ENCODE measurements at places on chromosomes 6 and 20.

GRCh38 chr6:37102299-37103168, 67.4 kb upstream of the PIM1 start:
- DNase-seq: peak; percentile 86

GRCh38 chr6:8574749-8575468, 139.6 kb upstream of the SLC35B3 start:
- no peak for DNase-seq

GRCh38 chr20:45998761-45999160, 9.9 kb upstream of the MMP9 start:
- peak; percentile 94 for DNase-seq

DNA sequence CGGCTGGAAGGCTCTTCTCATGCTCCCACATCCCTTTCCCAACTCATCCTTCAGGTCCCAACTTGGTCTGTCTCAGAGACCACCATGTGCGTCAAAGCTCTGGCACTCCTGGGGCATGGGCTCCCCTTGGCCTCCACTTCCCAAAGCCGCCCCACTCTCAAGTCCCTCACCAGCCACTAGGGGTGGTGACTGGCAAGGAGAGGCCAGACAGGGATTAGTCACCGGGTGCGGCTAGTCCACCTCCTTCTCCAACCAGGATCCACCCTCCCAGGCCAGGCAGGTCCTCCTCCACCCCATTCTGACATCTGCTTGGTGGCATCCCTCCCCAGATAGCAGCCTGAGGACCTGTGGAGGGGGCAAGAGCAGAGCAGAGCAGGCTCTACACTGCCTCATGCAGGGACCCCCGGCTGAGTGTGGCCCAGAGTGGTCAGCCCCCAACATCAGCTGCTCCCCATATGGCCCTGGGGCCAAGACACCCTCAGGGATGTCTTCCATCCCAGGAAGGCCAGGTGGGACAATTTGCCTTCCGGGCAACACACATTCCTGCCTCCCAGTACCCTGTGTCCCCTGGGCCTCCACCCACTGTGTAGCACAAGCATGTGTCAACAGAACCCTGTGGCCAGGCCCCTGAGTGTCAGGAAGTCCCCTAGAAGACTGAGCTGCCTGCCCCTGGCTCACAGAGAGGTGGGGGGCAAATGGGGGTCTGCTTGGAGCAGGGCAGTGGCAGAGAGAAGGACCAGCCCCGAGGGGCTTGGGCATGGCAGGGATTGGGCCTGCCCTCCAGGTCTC, 29.2 kb downstream of the YTHDF1 start:
- no peak for DNase-seq

GRCh38 chr6:154154389-154154967, 115.4 kb downstream of the OPRM1 start:
- peak; percentile 69 for DNase-seq

DNA sequence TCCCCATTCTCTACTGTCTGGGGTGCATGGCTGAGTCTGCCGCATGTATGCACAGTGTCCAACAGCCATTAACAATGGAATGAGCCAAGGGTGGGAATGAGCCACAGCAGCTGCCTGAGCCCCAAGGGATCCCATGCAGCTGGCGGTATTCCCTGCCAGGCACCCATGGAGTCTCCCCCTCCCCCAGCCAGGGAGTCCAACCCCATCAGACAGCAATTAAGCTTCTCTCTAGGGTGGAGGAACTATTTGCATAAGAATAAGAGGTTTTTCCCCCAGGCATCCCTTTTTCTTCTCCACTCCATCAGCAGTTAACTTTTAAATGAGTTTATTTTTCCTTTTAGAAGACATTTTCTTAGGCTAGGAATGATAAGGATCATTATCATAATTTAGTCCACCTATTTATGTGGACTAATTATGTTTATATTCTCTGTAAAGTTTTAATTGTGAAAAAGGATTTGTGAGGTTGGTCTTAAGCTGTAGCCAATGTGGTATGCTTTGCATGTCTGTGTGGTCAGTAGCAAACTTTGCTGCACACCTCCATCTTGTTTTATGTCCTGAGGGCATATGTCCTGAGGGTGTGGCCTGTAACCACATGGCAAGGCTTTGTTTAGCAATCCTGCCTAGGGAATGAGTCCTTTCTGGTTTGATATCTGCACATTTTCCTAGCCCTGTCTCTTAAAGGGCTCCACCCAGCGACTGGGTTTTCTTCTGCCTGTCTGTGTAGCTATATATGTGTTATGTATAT, 158.9 kb upstream of the OLIG3 start:
- no peak for DNase-seq

- no peak for DNase-seq
Measured at GRCh38 chr6:41571021-41571780, 25.0 kb downstream of the FOXP4 start.

DNA sequence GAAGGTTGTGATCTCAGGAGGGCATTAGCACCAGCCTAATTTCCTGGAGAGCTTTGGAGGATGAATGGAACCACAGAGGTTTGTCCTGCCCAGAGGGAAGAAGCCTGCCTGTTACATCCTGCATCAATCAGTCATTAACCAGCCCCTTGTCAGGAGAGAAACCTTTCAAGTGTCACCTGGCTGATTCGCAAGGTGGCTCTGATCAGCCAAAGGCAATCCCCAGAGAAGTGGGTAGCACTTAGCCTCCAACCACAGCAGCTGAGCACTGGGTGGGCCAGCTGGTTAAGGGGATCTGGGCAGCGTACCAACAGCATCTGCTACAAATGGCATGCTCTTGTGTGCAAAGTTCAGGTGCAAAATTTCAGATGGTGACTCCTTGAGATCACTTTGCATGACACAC, 26.9 kb downstream of the ANKEF1 start:
- DNase-seq: no peak

DNA sequence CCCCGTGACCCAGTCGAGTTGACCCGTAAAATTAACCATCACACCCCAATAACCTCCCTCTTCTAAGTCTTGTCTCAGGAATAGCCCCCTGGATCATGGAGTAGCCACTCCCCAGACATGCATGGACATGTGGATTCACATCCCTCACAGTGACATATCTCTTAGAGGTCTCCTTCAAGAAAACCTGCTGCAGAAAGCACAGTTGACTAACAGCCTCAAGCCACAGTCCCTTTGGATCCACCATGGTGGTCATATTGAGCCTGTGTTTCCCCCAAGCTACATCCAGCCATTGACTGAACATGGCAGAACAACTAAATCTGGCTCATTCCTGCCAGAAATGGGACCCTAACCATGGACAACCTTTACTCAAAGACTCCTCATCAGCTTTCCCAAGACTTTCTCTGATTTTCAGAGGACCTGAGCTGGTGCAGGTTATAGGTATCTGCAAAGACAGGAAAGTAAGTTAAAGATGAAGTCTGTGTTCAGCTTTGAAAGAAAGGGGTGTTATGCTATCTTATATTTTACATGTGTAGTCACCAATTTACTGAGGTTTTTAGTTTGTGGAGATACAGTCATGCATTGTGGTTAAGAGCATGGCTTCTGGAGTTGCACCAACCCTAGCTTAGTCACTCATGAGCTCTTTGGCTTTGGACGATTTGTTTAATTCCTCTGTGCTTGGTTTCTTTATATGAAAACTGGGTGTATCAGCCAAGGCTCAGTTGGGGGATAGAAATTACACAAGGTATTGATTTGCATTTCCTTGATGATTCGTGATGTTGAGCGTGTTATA, 219.1 kb downstream of the MYLK4 start:
- DNase-seq: peak; percentile 87

GRCh38 chr20:37668166-37668565, 25.7 kb upstream of the CTNNBL1 start:
- DNase-seq: no peak

- no peak for DNase-seq
Measured at GRCh38 chr6:82208913-82209312, 38.6 kb downstream of the IBTK start.

GRCh38 chr20:58784321-58785074, 66.2 kb downstream of the GNAS-AS1 start:
- DNase-seq: no peak

DNA sequence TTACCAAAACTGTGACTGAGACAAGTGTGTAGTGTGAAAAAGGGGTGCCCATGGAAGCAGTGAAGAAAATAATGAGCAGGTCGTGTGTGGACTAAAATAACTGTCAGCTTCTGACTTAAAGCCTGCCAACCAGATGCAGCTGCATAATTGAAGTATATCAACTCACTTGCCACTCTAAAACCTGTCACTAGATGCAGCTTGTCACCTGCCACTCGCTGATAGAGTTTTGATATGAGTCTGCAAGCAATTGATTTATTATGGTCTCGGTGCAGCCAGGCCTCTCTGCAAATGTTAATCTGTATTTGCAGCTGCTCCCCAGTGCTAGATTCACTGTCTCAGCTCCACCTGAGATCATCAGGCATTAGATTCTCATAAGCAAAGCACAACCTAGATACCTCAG, 1090.0 kb upstream of the EYS start:
- DNase-seq: no peak

DNA sequence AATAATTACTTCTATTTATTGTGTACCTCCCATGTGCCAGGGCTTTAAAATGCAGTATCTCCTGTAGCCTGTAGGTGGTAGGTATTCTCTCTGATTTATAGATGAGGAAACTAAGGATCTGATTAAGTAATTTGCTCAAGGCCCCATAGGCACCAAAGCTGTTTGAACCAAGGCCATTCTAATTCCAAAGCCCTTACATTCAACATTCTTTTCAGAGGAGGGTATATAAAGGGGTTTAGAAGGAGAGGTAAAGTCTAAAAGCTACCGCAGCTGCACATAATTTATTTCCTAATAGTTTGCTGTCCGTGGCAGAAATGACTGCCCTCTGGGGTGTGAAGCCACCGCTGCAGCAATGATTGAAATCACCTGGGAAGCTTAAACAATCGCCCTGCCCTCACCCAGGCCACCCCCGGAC, 95.0 kb upstream of the FAM8A1 start:
- no peak for DNase-seq

DNA sequence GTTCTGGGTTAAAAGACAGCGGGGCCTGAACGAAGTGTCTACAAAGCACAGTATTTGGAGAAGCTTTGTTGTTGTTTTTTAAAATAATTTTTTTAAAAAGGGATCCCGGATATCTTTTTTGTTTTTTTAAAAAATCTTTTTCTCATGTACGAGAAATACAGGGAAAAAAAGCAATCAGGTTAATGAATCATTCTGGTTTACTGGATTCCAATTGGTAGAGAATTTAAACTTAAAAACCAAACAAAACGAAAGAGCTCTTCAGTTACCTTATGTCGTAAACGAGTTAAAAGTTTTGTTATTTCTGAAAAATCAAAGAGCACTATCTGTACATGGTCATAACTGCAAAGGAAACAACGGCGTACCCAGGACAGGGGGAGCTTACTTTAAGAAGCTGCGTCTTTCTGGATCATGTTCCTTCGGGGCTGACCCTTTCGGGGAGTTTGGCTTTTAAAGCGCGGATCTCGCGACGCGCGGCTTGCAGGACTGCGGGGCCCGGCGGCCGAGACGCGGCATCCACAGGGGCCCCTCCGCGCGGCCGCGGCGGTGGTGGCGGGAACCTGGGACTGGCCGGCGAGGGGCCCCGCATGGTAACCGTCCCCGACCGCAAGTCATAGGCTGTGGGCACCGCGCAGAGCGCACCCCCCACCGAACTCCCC, 927 bp downstream of the IL20RA start:
- DNase-seq: no peak

GRCh38 chr20:54017846-54018245, 52.5 kb downstream of the BCAS1 start:
- peak; percentile 67 for DNase-seq

DNA sequence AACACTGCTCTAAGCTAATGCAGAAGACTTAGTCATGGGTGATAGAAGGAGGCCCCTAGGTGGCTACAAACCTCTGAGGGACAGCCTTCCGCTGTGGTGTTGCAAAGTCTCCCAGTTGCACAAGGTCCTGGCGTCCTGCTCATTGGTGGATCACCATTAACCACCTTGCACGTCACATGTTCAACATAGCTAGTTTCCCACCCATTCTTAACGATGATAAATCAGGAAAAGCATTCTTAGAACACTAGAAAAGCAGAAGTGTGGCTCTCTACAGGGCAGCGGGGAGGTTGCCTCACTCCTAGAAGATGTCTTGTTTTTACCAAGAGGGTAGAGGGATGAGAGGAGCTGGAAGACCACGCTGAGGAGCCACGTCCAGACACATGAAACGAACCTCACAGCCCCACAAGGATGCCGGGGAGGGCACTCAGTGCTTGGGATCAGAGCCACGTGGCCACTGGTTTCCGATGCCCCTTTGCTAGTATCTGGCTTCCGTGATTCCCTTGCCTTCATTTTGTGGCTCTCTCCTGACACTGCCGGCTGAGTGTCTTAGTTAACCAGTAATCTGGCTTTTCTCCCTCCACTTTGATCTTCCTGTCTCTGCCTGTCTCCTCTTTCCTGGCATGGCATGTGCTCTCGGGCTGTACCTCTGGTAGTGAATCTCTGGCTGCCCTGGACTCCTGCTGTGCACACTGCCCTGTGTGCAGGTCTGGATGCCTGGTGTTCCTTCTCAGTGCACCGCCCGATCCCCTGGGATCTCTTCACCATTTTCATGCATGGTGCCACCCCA, 91.4 kb upstream of the NEDD9 start:
- peak; percentile 100 for DNase-seq

- no peak for DNase-seq
Measured at GRCh38 chr6:112058243-112059032, 4.5 kb downstream of the CCN6 start.

Measured in CD14-positive monocyte (primary cell).